ENCODE measurements at places on chromosomes 7 and 10.

GRCh38 chr10:74381291-74381853 lies 230.4 kb downstream of the ADK start:
- no peak for DNase-seq

DNA sequence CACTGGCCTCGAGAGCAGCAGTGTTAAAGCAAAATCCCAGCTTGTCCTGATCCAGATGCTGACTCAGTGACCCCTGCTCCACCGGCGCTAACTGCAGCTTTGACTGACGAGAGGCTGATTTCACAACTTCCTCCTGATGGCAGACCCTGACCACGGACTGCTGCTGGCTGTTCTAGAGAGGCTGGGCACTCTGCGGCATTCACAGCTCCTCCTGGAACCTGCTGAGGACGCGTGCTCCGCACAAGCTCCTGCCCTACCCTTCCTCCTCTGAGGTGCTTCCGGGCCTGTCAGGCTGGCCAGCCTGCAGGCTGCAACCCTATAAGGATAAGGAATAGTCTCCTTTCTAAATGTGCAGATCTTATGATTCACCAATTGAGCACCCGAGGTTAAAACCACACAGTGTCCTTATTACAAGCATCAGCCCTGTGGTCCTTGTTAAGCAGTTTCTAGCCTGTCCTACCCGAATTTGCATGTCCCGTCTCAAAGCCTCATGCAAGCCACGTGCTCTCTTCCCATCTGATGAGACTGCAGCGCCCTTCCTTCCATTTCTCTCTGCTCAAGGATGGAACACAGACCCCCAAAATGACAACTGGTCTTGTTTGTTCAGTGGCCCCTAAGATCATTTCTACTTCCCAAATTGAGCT lies 35.5 kb upstream of the NCAPG2 start:
- DNase-seq, result no peak

DNA sequence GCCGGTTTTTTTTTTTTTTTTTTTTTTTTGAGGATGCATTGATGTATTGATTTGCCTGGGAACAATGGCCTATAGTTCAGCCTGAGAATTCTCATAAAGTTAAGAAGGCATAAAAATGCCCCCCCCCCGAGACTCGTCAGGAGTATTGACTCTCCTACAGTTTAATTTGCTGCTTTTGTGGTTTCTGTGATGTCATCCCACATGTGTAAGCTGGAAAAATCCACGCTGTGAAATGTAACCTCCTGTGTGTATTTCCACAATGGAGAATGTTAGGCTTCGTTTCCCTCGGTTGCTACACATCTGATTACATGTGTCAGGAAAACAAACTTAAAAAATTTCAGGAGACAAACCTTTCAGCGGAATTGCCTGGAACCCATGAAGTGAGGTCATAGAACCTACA lies 117.9 kb downstream of the FANK1 start:
- DNase-seq, result peak; percentile 74

DNA sequence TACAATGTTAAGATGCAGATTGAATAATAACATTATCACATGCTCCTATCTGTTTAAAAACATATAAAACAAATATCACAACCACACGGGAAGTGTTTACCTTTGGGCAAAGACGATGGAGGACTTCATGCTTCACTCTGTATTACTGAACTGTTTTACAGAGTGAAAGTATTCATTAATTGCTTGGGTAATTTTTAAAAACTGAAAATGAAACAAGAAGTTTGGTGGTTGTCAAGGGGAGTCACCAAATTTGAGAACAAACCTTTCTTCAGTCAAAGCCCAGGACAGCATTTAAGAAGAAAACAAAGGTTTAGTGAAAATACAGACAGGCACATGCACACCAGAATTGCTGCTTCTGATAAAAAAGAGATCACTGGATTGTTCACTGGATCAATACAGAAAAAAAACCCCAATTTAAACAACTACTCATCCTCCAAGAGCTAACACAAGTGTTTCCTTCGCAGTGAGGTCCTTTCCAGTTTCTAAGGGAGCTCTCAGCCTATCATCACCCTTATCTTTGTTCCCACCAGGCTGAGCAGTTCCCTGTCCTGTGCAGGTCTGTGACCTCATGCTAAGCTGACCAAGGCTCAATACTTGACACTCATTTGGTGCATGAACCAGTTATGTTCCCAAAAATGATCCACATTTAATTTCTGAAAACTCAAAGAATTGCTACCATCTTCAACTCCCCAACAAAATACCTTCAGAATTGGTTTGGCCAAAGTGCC lies 8.8 kb downstream of the PARP12 start:
- DNase-seq, result no peak

- no peak for DNase-seq
These were observed 361.7 kb downstream of the GPAM start for GRCh38 chr10:111821871-111822270.

DNA sequence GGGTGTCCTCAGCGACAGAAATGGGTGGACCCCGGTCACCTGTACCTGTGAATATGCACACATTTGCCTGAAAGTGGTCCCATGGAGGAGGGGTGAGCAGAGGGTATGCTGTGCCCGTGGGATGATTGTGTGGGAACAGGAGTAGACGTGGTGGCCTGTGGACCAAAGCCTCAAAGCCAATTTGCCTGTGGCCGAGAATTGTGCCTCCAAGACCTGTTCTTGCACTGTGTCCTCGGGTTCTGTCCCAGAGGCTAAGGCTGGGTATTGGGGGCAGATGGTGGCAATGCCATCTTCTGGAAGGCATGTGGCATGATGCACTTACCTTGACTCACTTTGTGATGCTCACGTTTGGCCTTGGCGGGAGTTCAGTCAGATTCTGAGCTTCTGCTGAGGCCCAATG lies 351.0 kb downstream of the TCERG1L start:
- no peak for DNase-seq

GRCh38 chr10:30818010-30818660 lies 188.6 kb upstream of the LYZL2 start:
- DNase-seq, result no peak

GRCh38 chr7:137619181-137619580 lies 227.6 kb downstream of the DGKI start:
- DNase-seq, result no peak

GRCh38 chr7:102873470-102874165 lies 39.2 kb upstream of the LRRC17 start:
- no peak for DNase-seq

GRCh38 chr7:7122701-7123281 lies 59.6 kb upstream of the C1GALT1 start:
- DNase-seq, result no peak

DNA sequence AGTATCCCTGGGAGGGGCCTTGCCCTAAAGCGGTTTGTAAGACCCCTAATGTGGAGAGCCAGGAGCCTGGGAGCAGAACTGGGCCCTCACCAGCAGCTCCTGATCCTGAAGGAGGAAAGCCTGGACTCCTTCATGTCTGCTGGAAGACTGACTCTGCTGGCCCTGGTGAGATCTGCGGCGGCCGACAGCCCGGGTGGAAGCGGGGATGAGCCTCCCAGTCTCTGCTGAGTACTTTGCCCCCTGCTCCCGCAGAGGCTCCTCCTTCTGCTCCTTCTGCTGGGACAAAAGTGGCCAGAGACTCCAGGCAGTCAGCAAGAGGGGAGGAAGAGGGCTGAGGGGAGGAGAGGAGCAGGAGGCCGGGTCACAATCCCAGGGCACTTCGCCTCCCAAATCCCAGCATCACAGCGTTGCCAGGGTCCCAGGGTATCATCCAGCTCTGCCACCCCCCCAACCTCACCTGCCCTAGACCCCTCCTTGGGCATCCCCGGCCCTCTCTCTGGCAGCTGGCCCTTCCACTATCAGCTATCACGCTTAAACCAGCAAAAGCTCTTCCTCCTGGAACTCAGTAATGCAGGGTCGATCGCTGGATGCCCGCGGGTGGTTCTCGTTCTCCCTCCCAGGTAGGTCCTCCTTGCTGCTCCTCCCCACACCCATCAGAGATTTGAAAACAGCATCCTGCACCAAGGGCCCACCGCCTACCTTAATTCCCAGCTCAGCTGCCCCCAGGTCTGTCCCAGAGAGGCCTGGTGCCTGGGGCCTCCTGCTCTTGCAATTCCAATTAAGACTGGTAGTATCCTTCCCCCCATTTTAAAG lies 7.9 kb downstream of the TBATA start:
- DNase-seq, result no peak

DNA sequence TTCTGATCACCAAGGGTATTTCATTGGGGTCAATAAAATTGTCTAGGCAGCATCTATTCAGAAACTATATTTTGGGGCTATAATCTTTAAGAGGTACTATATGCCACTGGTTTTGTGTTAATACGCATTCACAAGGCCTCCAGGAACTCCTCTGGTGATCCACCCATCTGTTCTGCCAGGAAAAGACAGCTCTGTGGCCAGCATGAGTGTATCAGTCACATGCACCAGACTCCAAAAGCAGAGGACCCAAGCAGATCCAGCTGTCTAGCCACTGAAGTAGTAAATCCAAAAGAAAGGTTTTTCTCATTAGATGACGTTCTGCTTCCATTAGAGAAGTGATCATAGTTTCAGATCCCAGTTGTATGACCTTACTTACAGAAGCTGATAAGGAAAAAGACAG lies 199.6 kb upstream of the CELF2 start:
- no peak for DNase-seq

DNA sequence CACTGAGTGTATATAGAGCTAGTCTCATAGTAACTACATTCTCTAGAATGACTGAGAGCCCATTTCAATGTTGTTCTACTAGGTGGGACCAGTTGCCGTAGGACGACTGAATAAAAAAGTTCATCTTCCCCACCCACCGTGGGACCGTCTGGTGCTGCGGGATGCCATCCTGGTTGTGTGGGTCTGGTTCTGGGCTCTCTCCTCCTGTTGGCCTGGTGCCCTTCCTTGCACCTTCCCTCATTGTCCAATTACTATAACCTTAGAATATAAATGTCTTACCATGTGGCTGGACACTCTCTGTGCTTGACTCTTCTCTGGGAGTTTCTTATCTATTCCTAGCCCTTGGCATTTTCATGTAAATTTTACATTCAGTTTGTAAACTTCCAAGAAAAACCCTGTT lies 344.4 kb downstream of the TCERG1L start:
- DNase-seq, result no peak

- DNase-seq, result no peak
These were observed 142.3 kb downstream of the JAZF1 start for GRCh38 chr7:28038175-28038797.

GRCh38 chr10:88911116-88911515 lies 31.1 kb downstream of the STAMBPL1 start:
- no peak for DNase-seq

DNA sequence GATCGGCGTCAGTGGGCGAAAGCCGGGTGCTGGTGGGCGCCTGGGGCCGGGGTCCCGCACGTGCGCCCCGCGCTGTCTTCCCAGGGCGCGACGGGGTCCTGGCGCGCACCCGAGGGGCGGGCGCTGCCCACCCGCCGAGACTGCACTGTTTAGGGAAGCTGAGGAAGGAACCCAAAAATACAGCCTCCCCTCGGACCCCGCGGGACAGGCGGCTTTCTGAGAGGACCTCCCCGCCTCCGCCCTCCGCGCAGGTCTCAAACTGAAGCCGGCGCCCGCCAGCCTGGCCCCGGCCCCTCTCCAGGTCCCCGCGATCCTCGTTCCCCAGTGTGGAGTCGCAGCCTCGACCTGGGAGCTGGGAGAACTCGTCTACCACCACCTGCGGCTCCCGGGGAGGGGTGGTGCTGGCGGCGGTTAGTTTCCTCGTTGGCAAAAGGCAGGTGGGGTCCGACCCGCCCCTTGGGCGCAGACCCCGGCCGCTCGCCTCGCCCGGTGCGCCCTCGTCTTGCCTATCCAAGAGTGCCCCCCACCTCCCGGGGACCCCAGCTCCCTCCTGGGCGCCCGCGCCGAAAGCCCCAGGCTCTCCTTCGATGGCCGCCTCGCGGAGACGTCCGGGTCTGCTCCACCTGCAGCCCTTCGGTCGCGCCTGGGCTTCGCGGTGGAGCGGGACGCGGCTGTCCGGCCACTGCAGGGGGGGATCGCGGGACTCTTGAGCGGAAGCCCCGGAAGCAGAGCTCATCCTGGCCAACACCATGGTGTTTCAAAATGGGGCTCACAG lies 1.1 kb downstream of the EGFR start:
- DNase-seq, result no peak

DNA sequence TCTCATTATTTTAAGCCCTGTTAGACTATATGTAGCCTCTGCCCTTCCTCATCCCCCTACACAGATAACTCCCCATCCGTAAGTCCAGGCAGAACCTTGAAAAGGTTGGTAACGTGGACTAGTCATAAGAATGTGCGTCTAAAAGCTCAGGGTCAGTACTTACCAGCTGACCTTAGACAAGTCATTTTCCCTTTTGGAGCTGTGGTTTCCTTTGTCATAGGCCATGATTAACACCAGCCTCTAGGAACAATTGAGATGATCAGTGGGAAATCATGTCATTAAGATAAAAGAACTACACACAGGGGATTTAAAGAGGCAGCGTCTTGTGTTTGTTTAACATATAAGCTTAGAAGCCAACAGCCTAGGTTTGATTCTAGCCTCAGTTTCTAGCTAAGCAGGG lies 6.9 kb upstream of the UNC5B start:
- no peak for DNase-seq

- DNase-seq, result no peak
These were observed 624 bp upstream of the ZNF783 start for GRCh38 chr7:149261316-149261828.

DNA sequence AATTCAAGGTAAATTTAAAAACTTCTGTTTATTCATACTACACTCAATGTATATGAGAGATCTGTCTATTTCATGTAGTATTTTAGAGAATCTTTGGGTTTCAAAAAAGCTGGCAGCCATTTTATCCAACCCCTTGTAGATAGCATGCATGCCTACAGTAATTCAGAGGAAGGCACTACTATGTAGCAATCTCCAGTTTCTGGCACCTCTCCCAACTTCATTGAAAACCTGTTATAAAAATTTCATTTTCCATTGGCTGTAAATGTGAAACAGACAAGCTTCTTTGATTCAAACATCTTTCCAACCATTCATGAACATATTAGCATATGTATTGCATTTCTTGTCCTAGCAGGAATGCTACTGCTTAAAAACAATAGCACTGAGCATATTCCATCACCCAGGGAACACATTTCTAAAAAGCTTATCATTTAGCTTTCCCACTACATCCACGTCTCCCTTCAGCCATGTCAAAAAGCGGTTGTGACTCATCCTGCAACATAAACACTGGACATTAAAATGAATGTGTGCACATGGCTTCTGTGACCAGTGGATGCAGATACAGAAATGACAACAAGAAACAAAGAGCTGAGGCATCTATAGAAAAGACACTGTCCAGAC lies 330.4 kb upstream of the AOAH start:
- DNase-seq, result no peak

- DNase-seq, result no peak
These were observed 41.4 kb upstream of the DMBT1 start for GRCh38 chr10:122519144-122519543.

DNA sequence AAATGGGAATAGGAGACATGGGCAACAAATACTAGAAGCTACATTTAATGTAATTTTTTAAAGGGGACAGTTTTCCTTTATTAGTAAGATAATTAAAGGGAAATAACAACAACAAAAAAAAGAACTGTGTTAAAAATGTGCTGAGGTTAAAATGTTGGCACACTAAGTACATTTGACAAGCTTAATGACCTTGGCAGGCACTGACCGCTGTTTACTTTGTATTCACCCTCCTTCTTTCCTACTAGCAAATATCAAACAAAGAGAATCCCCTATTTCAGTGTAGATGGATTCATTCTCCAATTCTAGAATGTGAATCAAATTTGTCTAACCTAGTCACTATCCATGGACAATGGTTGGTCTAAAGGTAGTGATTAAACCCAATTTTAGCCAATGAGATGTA lies 77.5 kb upstream of the TOMM7 start:
- DNase-seq, result peak; percentile 25

- no peak for DNase-seq
These were observed 48.4 kb downstream of the MPP7 start for GRCh38 chr10:28254290-28254985.

Measured in SHP77 treated with DMSO at 0.1 percent for 48 hours (cell line).